H1 (cell line): ENCODE measurements at places on chromosomes 11 and 22.

DNA sequence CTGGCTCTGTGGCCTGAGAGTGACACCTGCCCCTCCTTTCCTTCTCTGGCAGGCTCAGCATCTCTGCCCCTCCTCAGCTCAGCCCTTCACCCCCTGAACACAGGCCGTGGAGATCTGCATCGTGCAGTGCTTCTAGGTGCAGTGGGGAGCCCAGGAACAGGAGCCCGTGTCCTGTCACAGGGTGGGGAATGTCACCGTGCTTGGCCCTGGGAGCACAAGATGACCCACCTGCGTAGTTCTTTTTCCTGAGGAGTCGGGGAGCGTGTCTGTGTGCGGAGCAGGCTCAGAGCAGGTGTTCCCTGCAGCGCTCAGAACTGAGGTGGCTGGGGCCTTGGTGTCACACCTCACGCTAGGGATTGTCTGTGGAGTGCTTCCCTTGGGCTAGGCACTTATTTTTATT, 10.6 kb downstream of the TBC1D22A start:
- no peak for DNase-seq

GRCh38 chr22:38097557-38098409, 12.7 kb downstream of the BAIAP2L2 start:
- DNase-seq, result no peak

DNA sequence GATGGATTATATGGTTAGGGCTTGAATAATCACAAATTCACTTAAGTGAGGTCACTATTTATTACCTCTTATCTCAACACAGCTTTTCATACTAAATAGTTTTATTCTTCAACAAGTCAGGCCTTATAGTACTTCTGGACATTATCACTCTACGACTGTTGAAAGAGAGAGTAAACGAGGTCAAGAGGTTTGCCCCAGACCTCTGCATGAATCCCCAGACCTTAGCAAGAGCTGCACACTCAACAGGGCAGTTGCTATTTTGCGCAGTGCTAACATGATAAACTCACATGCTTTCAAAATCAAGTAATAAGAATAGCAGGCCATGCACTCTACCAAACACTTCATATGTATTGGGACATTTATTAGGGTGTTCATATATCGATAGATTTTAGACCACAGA, 60.5 kb downstream of the DDI1 start:
- DNase-seq, result no peak

DNA sequence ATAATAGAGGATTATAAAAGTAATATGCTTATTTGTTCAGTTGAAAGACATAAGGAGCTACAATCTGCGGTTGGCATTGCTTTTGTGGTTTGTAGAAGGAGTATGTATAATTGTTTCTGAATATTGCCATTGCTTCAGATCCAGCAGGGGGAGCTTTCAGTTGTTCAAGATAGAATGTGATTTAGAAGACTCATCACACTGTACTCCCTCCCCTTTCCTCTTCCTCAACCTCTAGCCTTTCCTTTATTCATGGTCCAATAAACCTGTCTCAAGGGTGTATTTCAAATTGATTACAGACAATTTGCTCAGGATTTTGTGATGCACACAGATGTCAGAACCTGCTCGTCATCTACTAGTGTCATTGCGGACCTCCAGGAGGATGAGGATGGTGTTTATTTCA, 9.8 kb downstream of the PRMT3 start:
- DNase-seq, result no peak

GRCh38 chr11:72228844-72229231, 4.3 kb downstream of the INPPL1 start:
- no peak for DNase-seq

GRCh38 chr11:74707602-74708510, 23.4 kb downstream of the CHRDL2 start:
- no peak for DNase-seq

GRCh38 chr22:29517215-29517908, 36.2 kb downstream of the THOC5 start:
- no peak for DNase-seq

DNA sequence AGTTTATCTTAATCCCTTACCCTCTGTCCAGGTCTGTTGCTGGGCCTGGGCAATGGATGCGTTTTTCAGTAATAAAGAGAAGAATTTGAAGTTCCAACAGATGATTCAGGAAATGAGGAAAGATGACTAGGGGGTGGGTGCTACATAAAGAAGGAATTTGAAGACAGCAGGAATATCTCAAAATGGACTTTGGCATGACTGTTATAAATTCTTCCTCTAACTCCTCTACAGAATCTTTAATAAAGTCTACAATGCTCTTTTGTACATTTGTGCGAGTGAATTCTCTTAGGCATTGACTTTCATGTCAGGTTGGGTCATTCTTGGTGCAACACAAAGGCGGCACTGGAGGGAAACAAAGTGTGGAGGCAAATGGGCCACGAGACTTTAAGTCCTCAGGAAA, 35.1 kb upstream of the PRSS23 start:
- no peak for DNase-seq

DNA sequence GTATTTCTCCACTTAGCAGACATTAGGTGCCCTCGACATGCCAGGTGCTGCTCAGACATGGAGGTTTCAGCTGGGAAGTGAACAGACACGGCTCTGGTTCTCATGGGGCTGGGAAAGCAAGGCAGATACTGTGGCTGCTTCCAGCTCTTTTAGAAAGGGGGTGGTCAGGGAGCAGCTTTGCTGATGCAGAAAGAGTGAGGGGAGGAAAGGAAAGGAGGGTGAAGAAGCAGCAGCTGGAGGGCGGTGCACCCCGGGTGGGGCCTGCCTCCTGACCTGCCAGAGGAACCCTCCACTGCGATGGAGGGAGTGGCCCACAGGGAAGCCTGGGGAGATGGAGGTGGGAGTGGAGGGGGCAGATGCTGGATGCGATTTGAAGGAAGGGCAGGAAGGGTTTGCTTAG, 76.8 kb downstream of the MORC2 start:
- peak; percentile 27 for DNase-seq

DNA sequence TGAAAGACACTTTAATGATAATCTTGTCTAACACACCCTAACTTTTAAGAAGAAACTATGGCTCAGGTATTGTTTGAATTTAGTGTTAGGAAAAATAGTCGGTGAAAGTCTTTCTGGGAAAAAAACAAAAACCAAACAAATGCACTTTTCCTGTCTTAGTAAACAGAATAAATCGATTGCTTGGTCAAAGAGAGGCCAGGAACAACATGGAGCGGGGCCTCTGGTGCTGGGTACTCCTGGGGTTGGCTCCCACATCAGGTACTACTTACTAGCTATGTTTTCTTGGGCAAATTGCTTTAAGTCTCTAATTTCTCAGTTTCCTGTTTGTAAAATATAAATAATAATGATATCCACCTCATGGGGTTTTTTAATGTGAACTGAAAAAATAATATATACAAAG, 46.8 kb downstream of the NAV2 start:
- DNase-seq, result no peak

GRCh38 chr11:47340980-47341775, 11.3 kb downstream of the MYBPC3 start:
- DNase-seq, result no peak

DNA sequence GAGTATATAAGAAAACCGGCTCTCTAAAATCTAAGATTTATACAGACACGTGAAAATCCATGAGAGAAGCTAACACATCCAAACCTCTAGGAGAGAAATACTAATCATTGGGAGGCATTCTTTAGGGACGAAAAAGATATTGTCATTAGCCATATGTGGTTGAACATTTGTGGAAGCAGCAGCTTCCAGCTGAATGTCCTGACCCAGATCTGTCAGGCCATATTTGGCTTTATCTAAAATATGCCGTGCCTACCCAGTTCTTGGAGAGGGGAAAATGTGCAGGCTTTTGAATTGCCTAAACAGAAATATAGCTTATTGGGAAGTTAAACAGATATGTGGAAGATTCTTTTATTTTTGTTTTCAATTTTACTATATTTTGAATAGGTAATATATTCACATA, 6.4 kb downstream of the CCDC89 start:
- DNase-seq, result no peak

DNA sequence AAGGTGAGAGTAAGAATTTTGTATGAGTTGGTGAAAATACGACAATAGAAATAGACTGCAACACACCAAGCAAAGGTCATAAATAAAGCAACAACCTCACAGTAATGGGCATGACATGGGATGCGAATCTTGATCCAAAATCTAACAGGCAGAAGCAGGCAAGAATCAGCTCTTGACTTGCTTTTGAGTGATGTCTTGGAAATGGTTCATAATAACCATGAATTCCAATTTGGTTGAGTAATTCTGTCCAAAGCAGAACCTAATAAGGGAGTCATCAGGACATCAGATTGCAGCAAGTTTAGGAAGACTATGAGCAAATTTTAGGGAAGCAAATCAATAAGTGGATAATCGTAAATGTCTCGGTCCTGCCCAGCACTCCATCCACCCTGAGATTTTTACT, 224.0 kb upstream of the ISX start:
- DNase-seq, result no peak

DNA sequence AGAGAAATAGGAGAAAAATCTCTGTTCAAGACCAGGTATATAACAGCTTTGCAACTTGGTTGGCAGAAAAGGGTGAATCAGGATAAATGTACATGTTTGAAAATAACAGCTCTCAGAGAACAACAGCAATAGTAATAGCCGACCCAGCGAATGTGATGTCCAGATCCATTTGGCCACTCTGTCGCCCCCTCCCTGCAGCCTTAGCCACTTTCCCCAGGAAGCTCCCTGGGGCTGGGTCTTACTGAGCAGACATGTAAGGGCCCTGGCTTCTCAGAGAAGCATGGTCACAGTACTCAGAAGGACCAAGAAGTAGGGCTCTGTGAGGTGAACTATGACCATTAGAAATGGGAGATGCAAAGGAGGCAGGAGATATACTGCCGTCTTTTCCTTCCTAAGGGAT, 154.1 kb upstream of the SNX19 start:
- no peak for DNase-seq

DNA sequence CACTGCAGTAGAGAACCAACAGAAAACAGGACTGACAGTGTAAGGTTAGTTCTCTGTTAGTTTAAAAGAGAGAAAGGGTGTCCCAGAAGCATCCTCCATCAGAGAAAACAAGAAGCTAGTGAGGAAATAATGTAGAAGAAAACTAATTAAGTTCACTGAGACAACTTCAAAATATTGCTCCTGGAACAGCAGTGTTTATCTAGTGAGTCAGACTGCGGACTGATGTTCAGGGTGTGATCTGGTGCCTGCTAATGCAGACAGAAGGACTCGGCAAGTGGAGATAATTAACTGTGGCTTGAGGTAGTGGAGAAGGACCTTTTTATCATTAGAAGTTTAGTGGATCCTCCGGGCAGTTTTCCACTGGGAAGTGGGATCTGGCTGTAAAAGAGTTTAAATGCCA, 55.4 kb downstream of the CDON start:
- DNase-seq, result no peak

- DNase-seq, result no peak
These were observed 479 bp downstream of the ZNF280A start for GRCh38 chr22:22519591-22519990.

GRCh38 chr11:27119396-27119795, 78.8 kb downstream of the BBOX1 start:
- no peak for DNase-seq

GRCh38 chr11:123166071-123166559, 28.9 kb downstream of the CLMP start:
- DNase-seq, result peak; percentile 88

DNA sequence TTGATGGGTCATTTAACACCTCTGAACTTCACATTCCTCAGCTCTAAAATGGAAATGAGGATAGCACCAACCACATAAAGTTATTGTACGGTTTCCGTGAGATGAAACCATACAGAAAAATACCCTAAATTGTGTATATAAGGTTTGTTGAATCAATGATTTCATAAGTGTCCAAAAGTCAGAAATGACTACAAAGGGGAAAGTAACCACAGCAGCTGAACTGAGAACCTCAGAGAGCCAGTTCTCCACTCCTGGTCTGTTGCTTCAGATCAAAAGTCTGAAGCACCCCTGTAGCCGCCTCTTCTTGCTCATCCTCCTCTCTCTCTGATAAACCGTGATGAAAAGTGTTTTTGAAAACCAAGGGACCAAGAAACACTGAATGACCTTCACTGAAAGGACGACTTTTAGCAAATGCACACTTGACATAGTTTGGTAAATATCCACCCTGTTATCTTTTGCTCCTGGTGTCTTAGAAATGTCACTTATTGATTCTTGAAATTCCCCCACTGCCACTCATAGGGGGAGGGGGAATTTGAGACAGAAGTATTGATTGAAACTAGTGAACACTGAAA, 194.5 kb downstream of the NAV2 start:
- no peak for DNase-seq

DNA sequence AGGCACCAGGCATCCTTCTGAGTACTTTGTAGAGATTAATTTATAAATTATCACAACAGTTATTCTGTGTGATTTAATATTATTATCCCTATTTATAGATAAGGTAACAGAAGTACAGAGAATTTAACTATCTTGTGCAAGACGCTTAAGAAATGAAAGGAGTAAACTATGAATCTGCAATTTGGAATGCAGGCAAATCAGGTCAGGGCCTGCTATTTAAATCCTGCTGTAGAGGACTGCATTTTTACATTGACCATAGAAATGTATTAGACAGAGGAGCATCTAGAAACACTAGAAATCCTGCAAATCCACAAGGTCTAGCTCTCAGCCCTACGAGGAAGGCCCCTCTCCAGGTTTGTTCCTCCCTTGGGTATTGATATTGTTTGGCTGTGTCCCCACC, 336.2 kb downstream of the ETS1 start:
- DNase-seq, result no peak

- no peak for DNase-seq
These were observed 299.7 kb downstream of the ST3GAL4 start for GRCh38 chr11:126654886-126655806.

GRCh38 chr11:33214187-33214586, 43.0 kb upstream of the HIPK3 start:
- no peak for DNase-seq

DNA sequence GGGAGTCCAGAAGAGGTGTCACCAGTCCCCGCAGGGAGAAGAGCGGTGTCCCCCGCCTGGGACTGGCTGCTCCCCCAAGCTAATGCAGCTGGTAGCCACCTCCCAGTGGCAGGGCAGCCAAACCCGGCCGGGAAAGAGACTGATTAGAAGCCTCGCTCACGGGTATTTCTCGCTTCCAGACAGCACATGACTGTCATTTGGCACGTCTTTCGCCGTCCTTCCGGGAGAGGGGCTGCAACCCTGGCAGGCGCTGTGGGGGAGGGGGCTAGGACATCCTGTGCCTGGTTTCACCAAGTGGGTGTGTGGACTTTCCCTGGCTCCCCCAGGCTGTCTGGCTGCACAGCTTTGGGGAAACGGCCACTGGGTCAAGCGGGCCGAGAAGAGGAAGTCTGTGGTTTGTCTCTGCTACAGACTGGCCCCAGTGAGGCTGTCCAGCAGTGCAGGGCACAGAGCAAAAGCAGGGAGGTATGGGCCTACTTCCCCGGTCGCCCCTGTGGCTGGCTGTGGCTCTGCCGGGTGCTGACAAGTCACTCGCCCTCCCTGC, 3.8 kb downstream of the CD81 start:
- no peak for DNase-seq

DNA sequence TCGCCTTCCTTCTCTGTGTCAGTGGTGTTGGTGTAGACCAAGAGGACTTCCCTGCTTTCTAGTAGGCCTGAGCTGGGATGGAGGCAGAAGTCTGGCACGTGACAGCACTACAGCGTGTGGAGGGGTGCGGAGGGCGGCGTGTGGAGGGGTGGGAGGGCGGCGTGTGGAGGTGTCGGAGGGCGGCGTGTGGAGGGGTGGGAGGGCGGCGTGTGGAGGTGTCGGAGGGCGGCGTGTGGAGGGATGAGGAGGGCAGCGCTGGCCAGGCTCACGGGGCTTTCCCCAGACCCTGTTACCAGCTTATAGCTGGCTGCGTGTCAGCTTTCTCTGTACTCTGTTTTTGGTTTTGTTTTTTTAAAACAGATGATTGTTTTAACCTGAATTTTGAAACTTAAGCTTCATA, 45.7 kb upstream of the CTTN start:
- DNase-seq, result peak; percentile 6

GRCh38 chr11:75084883-75085282, 11.8 kb downstream of the OR2AT4 start:
- no peak for DNase-seq
